NT2/D1 (cell line): ENCODE measurements at places on chromosomes 1 and 21.

- DNase-seq, result no peak
These were observed 38.8 kb downstream of the TBX15 start for GRCh38 chr1:118949315-118949714.

- DNase-seq, result no peak
These were observed 36.0 kb upstream of the IL19 start for GRCh38 chr1:206734499-206735142.

GRCh38 chr1:197663162-197663953, 111.9 kb downstream of the DENND1B start:
- no peak for DNase-seq

- DNase-seq, result no peak
These were observed 66.4 kb upstream of the LPGAT1 start for GRCh38 chr1:211896958-211897357.

DNA sequence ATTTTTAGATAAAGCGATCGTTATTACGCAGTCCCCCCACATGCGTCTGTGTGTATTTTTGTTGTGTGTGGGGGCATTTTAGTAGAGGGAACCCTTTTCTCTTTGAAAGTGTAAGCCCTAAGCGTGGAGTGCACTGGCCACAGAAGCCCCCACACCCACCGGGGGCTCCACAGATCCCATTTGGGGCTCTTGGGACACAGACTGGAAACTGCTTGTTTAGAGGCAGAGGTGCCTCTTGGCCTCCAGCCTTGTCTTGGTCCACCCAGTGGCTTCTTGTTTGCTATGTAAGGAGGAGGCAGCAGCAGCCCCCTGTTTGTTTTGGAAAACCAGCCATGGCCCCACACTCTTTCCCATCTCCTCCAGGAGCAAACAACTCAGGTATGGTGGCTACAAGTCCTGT, 42.8 kb downstream of the SLC37A1 start:
- no peak for DNase-seq

DNA sequence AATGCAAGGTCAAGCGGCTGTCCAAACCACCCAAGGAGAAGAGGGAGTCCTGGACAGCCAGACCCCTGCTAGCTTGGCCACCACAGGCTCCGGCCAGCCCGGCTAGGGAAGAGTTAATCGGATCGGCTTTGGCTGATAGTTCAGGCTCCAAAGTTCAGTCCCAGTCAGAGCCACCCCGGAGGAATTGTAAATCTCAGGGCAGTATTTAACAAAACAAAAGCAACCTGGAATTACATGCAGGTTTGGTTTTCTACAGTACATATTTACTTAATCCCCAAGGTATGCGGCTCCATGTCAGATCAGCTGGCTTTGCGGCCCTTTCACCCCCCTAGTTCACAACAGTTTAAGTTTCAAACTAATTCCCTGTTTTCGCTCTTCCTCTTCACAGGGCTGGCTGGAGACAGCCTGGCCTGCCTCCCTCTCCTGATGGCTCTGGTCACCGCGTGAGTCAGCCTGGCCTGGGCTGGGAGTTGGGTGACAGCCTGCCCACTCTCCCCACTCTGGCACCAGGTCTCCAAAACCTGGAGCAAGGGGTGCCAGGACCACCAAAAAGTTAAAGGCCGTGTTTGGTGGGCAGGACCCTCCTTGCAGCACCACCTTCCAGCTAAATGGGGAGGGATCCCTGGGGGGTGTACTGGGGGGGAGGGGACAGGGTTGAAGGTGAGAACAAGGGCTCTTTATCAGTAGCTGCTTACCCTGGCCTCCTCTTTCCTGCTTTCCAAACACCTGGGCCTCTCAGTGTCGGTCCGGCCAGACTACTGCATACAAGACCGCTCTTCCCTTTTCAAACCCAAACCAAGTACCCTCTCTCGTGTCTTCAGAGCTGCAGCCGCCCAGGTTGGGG, 1.9 kb downstream of the DHRS3 start:
- DNase-seq, result no peak

- no peak for DNase-seq
These were observed 19.3 kb downstream of the SERTAD4 start for GRCh38 chr1:210251680-210252490.

GRCh38 chr1:61132645-61133334, 50.4 kb downstream of the NFIA start:
- DNase-seq, result no peak

DNA sequence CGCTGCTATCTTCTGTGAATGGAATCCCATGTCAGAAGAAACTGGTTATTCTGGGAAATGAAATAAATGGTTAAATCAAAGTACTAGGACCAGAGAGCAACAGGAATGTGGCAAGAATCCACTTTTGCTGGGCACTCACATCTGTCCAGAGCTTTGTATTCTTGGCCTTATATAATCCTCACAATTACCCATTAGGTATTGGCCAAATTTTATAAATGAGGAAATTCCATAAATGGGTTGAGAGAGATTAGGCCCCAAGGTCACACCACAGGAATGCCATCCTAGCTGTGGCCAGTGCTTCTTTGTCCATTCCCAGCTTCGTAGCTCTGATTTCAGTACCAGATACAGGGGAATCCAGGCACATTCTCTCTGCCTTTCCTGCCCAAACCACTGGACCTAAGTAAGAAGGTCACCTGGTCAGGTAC, 76.1 kb upstream of the HOOK1 start:
- DNase-seq, result no peak

GRCh38 chr1:186026946-186027345, 292.8 kb downstream of the HMCN1 start:
- DNase-seq, result no peak

GRCh38 chr1:44777547-44777946, 2.2 kb downstream of the RPS8 start:
- DNase-seq, result no peak

DNA sequence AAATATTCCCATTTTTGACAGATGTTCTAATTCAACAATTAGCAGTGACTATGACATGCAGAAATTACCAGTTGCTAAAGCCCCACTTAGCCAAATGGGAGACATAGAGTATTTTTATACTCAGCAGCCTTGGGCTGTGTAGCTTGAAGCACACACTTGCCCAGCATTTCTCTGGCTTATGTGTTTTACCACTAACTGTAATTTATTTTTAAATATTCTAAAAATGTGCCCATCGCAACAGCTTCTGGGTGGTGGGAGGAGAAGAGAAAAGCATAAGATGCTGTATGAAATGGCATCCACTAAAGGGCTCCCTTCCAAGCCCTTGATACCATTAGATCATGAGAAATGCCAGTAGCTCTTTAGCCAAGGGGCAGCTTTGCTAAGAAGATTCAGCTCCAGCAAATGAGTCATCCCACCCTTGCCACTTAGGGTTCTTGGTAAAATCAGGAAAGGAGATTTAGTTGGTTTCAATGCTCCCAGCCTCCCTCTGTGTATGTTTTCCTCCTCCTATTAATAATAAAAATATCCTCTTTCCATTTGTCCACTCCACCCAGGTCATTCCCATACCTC, 462.7 kb upstream of the DEPDC1 start:
- no peak for DNase-seq

GRCh38 chr1:226882631-226883409, 12.4 kb downstream of the PSEN2 start:
- DNase-seq, result no peak

- DNase-seq, result peak; percentile 47
These were observed 3.3 kb downstream of the B3GALT2 start for GRCh38 chr1:193183019-193183627.

GRCh38 chr1:198906739-198907422, 268.0 kb downstream of the PTPRC start:
- DNase-seq, result no peak

- DNase-seq, result no peak
These were observed 109.5 kb upstream of the ZNF648 start for GRCh38 chr1:182170891-182171461.

- no peak for DNase-seq
These were observed 6.6 kb downstream of the SPATA21 start for GRCh38 chr1:16430606-16431005.

- no peak for DNase-seq
These were observed 53.5 kb downstream of the S1PR1 start for GRCh38 chr1:101290119-101290921.

- DNase-seq, result no peak
These were observed at the start of gene GPR137B for GRCh38 chr1:236142253-236143103. GPR137B (plus strand) TSS chr1:236142539; CDS start chr1:236142623, 84 bp downstream.

DNA sequence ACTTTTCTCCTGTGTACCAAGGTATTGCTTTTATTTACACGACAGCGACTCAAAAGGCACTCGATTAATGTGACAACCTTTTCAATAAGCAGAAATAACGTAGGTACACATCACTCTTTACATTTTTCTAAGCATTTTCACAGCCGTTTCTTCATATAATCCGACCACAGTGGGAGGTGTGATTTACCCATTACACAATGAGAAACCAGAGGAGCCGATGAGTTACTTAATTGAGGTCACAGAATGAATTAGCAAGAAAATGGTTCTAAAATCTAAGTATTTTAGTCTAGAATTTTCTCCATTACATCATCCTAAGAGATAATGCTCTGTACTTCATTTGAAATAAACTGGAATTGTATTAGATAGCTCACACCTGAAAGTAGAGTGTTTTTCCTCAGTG, 71.5 kb downstream of the UMODL1 start:
- no peak for DNase-seq

- no peak for DNase-seq
These were observed 108.6 kb downstream of the OLFML2B start for GRCh38 chr1:161915051-161915503.

DNA sequence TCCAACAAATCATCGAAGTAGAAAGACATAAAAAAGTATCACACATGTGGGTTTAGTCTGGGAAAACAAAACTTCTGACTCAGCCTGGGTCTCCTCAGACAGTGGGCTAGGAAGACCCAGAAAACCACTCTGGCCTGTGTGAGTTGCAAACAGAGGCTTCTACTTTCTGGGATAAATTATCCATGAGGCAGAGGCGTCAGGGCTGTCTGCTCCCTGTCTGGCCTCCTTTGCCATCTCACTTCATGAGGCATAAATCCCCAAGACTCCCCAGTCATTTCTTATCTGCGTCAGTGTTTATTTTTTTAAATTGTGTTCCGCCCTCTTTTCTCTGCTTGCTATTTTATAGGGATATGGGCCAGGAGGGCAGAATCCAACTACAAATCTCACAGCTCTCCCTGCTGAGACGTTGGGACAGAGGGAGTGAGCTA, 80.6 kb upstream of the TRABD2B start:
- DNase-seq, result no peak

- no peak for DNase-seq
These were observed 31.9 kb upstream of the RGS21 start for GRCh38 chr1:192284927-192285326.

DNA sequence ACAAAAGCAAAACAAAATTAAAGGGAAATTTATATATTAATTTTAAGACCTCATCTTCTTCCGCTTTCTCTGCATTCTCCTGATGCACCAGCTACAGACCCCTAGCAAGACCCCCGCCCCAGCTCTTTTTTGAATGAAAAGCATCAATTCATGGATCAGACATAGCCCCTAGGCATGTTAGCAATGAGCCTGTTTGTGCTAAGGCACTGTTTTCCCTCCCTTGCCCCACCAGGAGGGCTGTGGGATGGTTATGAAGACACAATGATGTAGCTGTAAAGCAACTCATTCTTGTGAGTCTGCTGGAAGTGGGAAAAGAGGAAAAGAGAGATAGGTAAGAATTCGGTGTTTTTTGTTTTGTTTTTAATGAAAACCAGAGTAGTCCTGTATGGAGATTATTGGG, 88.5 kb upstream of the ZBTB18 start:
- DNase-seq, result no peak

GRCh38 chr21:34510148-34511142, 1.6 kb downstream of the KCNE1 start:
- DNase-seq, result peak; percentile 80

GRCh38 chr1:58763214-58763613, 20.6 kb downstream of the JUN start:
- DNase-seq, result no peak

DNA sequence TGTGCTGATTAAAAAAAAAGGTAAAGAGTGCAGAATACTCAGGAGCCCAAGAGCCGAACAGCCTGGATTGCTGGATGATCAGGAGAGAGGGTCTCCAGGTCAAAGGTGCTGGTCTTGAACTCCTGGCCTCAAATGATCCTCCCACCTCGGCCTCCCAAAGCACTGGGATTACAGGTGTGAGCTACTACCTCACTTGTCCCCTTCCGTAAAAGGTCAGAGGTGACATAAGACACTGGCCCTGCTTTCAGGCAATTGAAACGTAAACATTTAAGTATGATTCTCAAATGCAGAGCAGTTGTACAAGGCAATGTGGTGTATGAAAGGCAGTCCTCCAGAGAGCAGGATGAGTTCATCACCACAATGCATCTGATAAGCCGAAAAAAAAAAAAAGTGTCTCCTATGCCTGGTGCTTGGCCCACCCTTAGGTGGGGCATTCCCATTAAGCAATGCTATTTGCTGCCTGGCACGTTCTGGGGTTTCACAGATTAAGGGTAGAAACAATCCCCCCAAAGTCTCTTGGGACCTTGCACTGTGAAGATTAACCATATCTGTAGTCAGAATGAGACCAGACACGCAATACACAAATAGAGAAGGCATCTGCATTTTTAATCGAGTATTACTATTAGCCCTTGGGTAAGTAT, 47.7 kb downstream of the PARP1 start:
- no peak for DNase-seq

DNA sequence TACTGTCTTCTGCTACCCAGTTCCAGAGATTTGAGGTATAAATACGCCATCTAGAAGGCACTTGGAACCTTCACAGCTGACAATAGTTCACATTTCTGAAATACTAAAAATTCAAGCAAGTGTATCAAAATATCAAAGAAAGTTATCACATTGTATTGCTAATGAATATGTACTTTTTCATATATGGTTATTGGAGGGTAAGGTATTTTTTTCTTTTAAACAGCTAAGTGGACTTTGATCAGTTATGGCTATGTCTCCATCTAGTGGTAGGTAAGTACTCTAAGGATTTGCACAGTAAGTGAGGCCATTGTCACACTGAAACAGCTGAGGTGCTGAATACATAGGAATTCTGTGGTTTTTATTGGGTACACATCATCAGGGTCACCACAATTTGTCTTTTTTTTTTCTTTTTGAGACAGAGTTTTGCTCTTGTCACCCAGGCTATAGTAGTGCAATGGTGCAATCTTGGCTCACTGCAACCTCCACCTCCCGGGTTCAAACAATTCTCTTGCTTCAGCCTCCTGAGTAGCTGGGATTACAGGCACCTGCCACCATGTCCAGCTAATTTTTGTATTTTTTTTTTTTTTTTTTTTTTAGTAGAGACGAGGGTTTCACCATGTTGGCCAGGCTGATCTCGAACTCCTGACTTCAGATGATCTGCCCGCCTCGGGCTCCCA, 49.1 kb upstream of the CR2 start:
- peak; percentile 48 for DNase-seq

DNA sequence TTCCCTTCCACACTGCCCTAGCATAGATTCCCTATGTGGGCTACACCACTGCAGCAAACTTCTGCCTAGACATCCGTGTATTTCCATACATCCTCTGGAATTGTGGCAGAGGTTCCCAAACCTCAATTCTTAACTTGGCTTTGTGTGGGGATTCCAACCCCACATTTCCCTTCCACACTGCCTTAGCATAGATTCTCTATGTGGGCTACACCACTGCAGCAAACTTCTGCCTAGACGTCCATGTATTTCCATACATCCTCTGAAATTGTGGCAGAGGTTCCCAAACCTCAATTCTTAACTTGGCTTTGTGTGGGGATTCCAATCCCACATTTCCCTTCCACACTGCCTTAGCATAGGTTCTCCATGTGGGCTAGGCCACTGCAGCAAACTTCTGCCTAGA, 31.4 kb downstream of the ZNF670 start:
- no peak for DNase-seq

- DNase-seq, result no peak
These were observed 48.3 kb downstream of the DDR2 start for GRCh38 chr1:162680419-162681121.
